GM04503 (cell line): ENCODE measurements at places on chromosomes 11 and 22.

GRCh38 chr11:122559734-122560382 lies 95.7 kb upstream of the UBASH3B start:
- no peak for DNase-seq

GRCh38 chr11:67370351-67371076 lies 2.9 kb downstream of the CLCF1 start:
- no peak for DNase-seq

DNA sequence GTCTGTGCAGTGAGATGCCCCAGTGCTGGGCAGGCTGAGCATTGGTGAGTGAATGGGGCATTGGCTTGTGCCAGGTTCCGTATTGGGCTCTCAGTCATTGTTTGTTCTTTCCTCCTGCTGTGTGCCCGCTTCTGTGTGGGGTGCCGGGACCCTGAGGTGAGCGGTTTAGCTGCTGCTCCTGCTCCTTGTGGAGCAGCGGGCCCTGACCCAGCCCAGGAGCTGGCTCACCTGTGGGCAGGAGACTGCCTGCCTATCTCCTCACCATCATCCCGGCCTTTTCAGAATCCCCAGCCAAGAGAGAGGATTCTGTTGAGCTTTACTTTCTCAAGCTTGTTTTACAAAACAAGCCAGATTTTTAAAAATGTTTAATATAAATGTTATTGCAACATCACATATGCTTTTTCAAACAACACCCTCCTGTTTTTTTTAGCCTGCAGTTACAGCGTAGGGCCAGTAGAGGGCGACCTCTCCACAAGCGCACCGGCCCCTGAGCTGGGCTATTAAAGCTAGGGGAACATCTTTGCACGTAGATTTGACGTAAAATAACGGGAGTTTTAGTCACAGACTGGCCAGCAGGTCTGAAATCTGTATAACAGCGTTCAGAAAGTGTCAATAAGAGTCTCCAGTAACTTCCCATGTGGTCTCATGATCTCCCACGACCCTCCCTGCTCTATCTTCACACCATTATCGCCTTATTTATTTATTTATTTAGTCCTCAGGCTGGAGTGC lies 25.1 kb upstream of the RELT start:
- no peak for DNase-seq

- peak; percentile 89 for DNase-seq
Measured at GRCh38 chr11:9765320-9766101, 101.6 kb downstream of the SWAP70 start.

DNA sequence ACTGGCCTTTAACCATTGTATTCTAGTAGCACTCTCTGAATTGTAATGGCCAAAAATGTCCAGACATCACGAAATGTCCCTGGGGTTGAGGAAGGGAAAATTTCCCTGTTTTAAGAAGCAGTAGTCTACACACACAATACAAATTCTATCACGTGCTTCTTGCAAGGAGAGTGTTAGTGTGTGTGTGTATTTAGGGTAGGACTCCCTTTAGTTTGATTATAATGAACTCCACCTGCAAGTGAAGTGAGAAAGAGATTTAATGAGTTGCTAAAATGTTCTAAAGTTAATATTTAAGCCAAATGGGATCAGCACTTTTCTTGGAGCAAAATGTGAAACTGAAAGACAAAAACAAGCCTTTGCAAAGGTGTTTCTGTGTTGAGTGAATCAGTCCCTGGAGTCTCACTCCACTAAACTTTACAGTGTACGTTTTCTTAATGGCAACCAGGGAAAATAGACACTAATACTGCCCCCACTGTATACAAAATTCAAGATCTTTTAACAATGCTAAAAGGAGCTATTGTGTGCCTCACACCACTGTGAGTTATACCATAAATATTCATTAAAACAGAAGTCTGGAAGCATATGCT lies 590.3 kb upstream of the TENM4 start:
- DNase-seq, result no peak

- no peak for DNase-seq
Measured at GRCh38 chr11:36092314-36093030, 148.6 kb downstream of the LDLRAD3 start.

- DNase-seq, result no peak
Measured at GRCh38 chr11:80900265-80900664, 1459.4 kb upstream of the TENM4 start.

GRCh38 chr11:17230867-17231851 lies 23.4 kb upstream of the PIK3C2A start:
- no peak for DNase-seq

GRCh38 chr11:125448136-125448535 lies 47.9 kb downstream of the FEZ1 start:
- no peak for DNase-seq

- no peak for DNase-seq
Measured at GRCh38 chr11:44139565-44140330, 44.3 kb downstream of the EXT2 start.

DNA sequence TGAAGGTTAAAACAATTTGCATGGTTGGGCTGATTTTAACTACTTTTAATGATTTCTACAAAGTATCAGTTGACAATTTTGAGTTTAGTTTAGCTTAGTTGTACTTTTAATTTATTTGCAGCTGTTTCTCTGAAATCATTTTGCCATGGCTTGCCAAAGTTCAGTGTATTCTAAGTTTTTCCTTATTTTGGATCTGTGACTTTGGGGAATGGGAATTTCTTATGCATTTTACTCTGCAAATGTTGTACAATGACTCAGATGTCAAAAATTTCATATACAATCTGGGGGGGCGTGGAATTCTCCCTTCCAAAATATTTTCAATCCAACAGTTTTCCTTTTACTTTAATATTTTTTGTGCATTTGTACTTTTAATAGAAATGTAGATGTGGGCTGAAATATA lies 8.9 kb upstream of the DCHS1 start:
- DNase-seq, result no peak

- DNase-seq, result no peak
Measured at GRCh38 chr11:47296045-47296444, 26.1 kb downstream of the MADD start.

DNA sequence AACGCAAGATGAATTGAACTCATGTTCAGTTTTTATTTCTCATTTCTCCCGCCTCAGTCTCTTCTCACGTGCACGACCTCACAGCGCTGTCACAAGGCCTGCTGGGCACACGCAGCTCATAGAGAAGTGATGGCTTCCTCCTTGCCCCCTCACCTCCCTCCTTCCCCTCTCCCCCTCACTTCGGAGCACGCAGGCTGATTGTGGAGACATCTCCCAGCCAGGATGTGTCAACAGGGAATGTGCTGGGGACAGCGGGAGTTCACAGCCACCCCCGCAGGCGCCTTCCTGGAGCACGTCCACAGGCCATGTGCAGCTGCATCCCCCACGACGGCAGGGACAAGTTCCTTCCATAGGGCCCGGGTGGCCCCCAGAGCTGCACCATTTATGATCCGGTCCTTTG lies 29.1 kb upstream of the KRTAP5-6 start:
- no peak for DNase-seq

DNA sequence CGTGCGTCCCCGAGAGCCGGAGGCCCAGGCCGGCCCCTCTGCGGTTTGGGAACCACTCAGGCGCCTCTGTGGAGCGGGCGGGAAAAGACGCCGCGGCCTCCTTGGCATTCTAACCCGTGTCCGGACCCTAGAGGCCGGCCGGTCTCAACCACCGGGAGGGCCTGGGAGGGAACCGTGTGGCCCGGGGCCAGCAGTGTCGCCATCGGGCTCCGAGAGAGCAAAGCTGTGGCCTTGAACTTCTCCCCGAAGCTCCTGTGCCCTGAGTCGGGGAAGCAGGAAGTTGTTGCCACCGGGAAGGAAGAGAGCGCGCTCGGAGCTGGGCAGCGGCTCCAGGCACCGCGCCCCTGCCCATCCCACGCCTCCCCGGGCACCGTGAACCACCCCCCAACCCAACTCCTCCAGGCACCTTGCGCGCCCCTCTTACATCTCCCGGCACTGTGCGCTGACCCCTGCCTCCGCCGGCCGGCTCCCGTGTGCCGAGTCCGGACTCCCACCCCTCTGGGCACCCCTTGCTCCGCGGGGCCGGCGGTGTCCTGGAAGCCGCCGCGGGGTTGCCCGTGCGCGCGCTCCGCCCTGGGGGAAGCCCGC lies 80.0 kb upstream of the PPARA start:
- no peak for DNase-seq

- no peak for DNase-seq
Measured at GRCh38 chr11:33697997-33698396, 2.6 kb downstream of the C11orf91 start.

DNA sequence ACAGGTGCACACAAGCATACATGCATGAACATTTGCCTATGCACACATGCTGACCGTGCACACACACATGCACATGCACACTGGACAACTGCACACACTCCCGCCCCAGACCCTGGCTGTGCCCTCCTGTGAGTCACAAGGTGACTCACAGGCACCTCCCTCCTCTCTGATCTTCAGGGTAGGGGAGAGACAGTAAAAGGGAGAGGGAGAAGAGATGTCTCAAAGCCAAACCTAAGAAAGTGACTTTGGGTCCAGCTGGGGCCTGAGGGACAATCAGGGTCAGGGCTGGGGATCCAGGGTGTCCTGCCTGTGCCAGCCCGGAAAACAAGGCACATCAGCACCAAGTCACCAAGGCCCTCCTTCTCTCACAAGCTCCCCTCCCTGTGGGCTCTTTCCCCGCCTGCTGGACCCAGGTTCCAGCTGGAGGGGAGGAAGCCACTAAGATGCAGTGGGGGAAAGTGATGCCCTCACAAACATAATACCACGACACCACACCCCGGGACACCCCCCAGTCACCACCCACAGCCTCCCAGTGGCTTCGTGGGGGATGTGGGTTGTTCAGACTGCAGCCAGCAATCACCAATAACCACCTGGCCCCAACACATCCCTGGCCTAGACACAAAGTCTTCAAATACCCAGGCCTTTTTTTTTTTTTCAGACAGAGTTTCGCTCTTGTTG lies 39.3 kb downstream of the PDGFB start:
- no peak for DNase-seq

- DNase-seq, result no peak
Measured at GRCh38 chr22:20026204-20026908, 5.4 kb downstream of the TANGO2 start.

DNA sequence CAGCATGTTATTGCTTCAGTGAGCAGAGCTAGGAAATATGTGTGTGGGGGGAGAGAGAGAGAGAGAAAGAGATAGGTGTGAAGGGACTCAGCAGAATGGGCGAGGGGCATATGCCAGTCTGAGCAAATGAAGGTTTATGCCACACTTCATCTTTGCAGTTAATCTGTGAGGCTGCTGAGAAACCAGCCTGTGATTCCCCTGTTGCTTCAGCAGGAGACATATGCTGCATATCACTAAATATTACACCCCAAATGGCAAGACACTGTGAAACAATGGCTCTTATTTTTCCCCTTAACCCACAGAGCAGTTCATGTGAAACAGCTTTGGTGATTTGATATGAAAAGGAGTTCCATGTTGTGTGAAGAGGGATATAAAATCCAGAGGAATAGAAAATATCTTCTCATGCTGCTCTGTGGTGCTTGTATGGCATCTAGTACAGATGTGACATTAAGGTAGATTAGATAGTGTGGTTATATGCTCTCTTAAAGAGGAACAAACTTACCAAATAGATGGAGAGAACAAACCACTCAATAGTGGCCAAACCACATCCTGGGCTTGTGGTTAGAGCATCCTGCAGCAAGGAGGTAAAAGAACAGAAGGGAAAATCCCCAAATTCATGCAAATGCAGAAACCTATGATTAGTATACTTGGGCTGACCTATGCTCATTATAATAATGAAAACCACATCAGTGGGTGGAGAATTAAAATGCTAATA lies 864.2 kb downstream of the FAM181B start:
- DNase-seq, result no peak

- no peak for DNase-seq
Measured at GRCh38 chr11:81574301-81574700, 1159.4 kb downstream of the FAM181B start.

DNA sequence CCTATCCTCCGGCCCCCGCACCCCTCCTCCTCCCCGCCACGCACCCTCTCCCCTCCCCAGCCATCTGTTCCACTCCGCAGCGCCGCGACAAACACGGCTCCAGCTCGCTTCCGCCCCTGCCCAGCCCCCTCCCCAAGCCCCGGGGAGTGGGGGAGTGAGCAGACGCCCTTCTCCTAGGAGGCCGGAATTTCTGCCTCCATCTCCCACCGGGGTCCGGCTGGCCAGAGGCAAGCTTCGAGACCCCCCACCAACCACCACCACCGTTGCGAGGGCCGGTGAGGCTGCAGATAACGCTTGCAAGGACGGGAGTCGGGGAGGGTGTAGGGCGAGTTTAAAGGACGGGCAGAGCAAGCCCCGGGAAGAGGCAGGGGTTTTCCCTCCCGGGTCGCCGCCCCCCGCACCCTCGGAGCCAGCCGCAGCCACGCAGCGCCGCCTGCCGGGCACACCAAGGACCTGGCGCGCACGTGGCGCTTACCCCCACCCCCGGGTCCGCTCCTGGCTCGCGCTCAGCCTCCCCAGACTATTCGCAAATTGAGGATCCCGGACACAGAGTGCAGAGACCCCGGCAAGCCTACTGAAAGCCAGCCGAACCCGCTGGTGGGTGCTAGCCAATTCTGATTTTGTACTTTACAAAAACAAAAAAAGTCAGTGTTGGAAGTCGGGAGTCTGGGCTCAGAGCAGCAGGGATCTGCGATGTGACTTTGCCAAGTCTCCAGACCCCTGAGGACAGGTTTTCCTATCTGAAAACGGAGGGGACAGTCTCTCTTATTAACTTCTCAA lies 22.6 kb downstream of the RTN4RL2 start:
- DNase-seq, result no peak

DNA sequence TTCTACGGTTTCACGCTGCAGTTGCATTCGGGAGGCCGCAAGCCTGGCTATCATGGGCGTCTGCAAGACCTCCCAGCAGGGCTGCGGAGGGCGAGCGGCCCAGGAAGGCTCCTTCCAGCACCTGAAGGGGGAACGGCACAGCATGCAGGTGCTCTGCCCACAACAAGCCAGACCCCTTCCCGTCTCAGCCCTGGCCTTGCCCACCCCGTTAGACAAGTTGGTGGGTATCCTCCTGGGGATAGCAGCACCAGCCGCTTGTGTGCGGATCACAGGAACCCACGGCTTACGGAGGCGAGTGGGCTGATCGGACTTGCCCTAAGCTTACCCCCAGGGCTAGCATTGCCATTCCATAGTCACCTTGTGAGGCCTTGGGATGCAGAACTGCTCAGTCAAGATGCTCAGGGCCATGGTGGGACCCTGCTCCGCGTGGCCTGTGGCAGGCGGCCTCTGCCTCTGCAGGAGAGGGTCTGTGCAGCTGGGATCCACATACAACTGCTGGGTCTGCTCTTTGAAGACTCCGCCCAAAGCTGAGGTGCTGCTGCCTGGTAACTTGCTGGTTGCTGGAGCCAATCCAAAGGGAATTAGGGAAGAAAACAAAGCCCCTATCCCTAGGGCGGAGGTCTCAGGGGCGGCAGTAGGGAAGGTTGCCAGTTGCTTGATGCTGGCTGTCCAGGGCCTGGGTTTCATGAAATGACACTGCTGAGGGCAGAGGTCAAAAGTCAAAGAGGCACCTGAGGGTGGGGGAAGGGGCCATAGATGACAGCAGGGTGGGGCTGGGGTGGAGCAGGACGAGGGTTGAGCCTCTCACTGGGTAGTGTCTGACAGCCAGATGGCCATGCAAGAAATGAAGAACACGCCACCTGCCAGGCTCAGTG lies 1.4 kb upstream of the OSBPL5 start:
- no peak for DNase-seq

DNA sequence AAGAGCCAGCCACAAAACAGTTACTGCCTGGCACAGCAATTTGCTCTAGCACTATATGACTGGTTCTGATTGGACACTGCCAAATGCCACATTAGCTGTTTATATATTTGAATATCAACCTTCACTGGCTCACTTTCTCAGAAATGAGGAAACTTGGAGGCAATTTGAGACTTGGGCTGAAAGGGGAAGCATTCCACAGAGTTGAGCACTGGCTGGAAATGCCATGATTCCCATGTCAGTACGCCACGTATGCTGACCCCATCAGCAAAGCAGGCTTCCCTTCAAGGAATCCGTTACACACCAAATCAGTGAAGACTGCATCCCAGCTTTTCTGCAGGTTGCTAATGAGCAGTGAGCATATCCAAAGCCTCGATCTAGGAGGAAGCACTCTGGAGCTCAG lies 34.7 kb downstream of the GALNT18 start:
- DNase-seq, result no peak
